ENCODE measurements at places on chromosomes 2 and 18. TPM values are rescaled to one million over a fixed set of nuclear protein-coding genes. Genes with fewer than 3 reads are reported as not detected.

Gene G6PC2
- total RNA-seq = not detected

Gene AMER3
- not detected for total RNA-seq

Gene PDCD1
- not detected for total RNA-seq

Gene ZNF892
- 8.7 TPM for total RNA-seq

Gene ABCG8
- not detected for total RNA-seq

Gene ACADL
- not detected for total RNA-seq

Gene C2orf78
- total RNA-seq = not detected

Gene CCNT2
- total RNA-seq = 18.3 TPM

Gene SERPINE2
- 634 TPM for total RNA-seq

Gene RNF152
- 14.4 TPM for total RNA-seq

Gene DCC
- total RNA-seq = not detected

Gene NR4A2
- total RNA-seq = 0.32 TPM

Gene SLC19A3
- 0.21 TPM for total RNA-seq

Gene AGXT
- not detected for total RNA-seq

Gene TEKT4
- total RNA-seq = not detected

Gene STARD6
- total RNA-seq = 0.14 TPM

Gene DNAH6
- not detected for total RNA-seq

Gene SERPINB3
- total RNA-seq = 0.88 TPM

Gene LYPD1
- not detected for total RNA-seq

Gene FAM237A
- total RNA-seq = not detected

Gene HES6
- total RNA-seq = 3.2 TPM

Gene ZSCAN30
- 9.0 TPM for total RNA-seq

Gene ASPRV1
- total RNA-seq = 0.37 TPM

Gene PRKAG3
- total RNA-seq = not detected

Gene TMEM200C
- total RNA-seq = 0.14 TPM

Gene SCYGR4
- total RNA-seq = not detected

Gene DSG3
- total RNA-seq = 73.1 TPM

Gene FEV
- total RNA-seq = not detected

Gene SULT1C2
- not detected for total RNA-seq

Gene FBXO41
- 4.0 TPM for total RNA-seq

Gene EFHD1
- total RNA-seq = not detected

Gene CPO
- not detected for total RNA-seq

Gene CCDC85A
- 0.03 TPM for total RNA-seq

Gene GPR55
- not detected for total RNA-seq

Gene SRD5A2
- total RNA-seq = not detected

Gene CFC1
- total RNA-seq = not detected

Gene IL1R1
- 3.6 TPM for total RNA-seq

Gene ITGB6
- 113 TPM for total RNA-seq

Gene VIL1
- not detected for total RNA-seq

Gene LYG2
- not detected for total RNA-seq

Gene DAW1
- 0.39 TPM for total RNA-seq

Gene MZT2A
- total RNA-seq = 206 TPM

Gene GALR1
- total RNA-seq = not detected

Gene MYOM1
- total RNA-seq = 0.07 TPM

Gene POTEI
- total RNA-seq = not detected

Gene BARD1
- 21.1 TPM for total RNA-seq

Gene MAL
- not detected for total RNA-seq

Gene ATP6V1C2
- 0.07 TPM for total RNA-seq

Gene C2orf81
- 1.5 TPM for total RNA-seq

Gene GPR148
- not detected for total RNA-seq

Gene PLEK
- total RNA-seq = not detected

Gene ATP8B1
- total RNA-seq = 14.7 TPM

Gene SIX2
- not detected for total RNA-seq

Gene CNDP1
- not detected for total RNA-seq

Gene SOCS6
- 18.7 TPM for total RNA-seq

Measured in foreskin keratinocyte (primary cell).